ENCODE measurements at places on chromosomes 11 and 22.

DNA sequence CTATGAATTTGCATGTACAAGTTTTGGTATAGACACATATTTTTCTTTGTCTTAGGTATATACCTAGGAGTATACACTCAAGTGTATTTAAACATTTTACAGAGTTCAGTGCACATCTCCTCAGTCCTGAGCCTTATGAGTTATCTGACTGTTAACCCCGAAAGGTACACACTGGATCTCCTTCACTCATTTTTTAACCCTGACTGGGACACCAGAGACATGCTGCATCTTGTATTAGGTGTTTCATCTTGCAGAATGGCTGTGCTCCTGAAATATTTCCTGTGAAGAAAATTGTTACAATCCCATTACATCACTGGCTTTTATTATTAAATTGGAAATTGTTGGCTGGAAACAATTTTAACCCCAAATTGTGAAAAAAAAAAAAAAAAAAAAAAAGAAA is 15.3 kb downstream of the PARVA start:
- DNase-seq, result no peak

DNA sequence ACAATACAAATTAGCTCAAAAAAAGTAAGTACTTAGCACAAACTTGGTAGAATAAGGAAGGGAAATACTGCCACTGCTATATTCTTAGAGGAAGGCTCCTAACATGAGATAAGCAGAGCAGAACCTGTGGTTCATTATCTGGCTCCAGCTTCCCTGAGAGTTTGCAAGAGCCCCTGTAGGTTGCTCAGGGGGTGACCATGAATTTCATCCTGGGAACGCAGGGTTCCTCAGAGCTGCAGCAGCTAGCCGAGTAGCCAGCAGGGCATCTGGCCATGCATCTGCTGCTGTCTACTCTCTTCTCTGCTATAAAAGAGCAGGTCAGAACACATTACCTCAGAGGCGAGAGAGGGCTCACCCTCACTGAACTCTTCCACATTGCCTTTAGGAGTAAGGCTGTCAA is 67.3 kb downstream of the TRPC6 start:
- DNase-seq, result no peak

DNA sequence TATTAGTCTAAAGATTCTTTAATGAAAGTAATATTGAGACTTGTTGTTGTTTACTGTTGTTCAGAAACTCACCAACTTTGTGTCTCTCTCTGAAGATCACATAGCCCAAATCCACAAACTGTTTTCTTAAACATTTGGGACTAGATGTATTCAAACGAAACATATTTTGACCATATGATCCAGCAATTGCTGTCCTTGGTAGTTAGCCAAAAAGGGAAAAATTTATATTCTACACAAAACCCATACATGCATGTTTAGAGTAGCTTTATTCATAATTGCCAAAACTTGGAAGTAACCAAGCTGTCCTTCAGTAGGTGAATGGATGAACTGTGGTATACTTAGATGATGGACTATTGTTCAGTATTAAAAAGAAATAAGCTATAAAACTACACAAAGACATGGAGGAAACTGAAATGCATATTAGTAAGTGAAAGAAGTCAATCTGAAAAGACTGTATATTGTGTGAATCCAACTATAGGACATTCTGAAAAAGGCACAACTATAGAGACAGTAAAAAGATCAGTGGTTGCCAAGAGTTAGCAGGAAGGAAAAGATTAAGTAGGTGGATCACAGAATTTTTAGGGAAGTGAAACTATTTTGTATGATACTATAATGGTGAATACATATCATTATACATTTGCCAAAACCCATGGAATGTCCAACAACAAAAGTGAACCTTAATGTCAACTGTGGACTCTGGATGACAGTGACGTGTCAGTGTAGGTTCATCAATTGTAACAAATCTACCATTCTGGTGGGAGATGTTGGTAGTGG is 442.9 kb downstream of the INSC start:
- no peak for DNase-seq

- DNase-seq, result peak; percentile 27
Observed at GRCh38 chr22:29245626-29246385, 22.0 kb downstream of the RHBDD3 start.

DNA sequence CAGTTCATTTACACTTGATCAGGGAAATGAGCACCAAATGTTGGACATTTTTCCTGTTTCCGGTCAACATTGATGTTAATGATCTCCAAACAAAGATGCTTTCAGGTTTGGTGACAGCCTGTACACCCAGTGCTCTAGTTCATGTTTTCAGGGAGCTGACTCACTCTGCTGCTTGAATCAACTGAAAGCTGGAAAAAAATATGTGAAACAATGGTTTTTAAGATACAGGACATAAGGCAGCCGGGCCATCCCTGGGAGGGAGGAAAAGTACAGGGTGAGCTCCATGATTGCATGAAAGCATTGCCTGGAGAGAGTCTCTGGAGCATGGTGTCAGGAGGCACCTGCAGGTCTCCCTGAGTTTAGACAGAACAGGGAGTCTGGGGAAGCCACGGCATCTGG is 259.6 kb downstream of the TBC1D22A start:
- DNase-seq, result no peak

GRCh38 chr22:38510416-38510970 is 4.4 kb upstream of the DDX17 start:
- DNase-seq, result no peak

DNA sequence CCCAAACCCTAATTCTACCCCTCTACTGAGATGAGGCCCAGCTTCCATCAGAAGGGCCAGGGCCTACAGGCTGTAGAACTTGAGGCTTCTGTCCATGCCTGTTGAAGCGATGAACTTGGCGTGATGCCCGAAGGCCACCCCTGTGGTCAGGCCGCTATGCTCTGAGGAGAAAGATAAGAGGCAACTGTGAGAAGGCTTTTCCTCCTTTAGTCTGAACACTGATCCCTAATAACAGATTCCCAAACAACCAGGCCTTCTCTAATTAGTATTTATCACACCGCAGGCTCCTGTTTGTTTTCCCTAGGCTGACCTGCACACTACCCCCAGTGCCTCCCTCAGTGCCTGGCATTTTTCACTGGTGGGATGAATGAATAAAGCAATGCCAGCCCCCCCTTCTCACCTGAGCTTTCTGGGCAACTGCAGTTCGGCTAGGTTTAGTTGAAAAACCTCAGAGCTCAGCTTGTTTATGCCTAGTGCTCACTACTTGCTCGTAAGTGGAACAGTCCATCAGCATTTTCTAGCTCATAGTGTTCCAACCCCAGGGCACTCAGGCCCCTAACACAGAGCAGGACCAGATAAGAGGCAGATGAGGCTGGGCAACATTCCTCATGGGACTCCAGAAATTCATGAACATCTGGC is 15.2 kb downstream of the PRPF19 start:
- DNase-seq, result no peak

GRCh38 chr11:67435031-67435726 is 2.3 kb downstream of the PTPRCAP start:
- no peak for DNase-seq

Data from T-helper 22 cell (primary cell).